ENCODE measurements at places on chromosomes 1 and 21. TPM values are rescaled to one million over a fixed set of nuclear protein-coding genes. Genes with fewer than 3 reads are reported as not detected.

Gene STYXL2
- total RNA-seq, result not detected

Gene GPR37L1
- total RNA-seq, result not detected

Gene SPAG17
- total RNA-seq, result not detected

Gene IL20
- total RNA-seq, result not detected

Gene MMEL1
- 1.4 TPM for total RNA-seq

GRCh38 chr1:12040457-12041051 is 21.3 kb downstream of the MIIP start:
- DNase-seq, result peak; percentile 60

DNA sequence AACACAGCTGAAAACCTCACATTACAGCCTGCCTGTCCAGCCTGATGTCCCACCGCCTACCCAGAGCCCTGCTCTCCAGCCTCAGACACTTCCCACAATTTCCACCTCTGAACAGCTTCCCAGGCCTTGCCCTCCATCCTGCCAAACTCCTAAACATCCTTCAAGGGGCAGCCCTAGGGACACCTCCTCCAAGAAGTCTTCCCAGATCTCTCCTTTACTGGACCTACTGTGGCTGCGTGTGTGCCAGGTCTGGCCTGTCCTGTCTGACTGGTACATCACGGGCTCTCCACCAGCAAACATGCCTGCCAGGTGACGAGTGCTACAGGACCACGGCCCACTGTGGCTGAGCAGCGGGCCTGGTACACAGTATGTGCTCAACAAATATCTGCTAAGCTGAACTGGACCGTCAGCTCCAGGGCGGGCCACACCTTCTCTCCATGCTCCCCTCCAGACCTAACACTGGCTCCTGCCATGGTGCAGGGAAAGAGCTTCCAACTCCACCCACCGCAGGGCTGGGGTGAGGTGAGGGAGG is 28.8 kb downstream of the CHD5 start:
- no peak for DNase-seq

GRCh38 chr1:27397110-27397509 is 4.7 kb downstream of the GPR3 start:
- DNase-seq, result no peak

- DNase-seq, result peak; percentile 42
Measured at GRCh38 chr1:109910963-109911798, 532 bp downstream of the CSF1 start.

GRCh38 chr21:44425895-44426662 is 29.2 kb upstream of the LRRC3 start:
- DNase-seq, result no peak

GRCh38 chr1:177755851-177756560 is 213.9 kb downstream of the SEC16B start:
- DNase-seq, result no peak

DNA sequence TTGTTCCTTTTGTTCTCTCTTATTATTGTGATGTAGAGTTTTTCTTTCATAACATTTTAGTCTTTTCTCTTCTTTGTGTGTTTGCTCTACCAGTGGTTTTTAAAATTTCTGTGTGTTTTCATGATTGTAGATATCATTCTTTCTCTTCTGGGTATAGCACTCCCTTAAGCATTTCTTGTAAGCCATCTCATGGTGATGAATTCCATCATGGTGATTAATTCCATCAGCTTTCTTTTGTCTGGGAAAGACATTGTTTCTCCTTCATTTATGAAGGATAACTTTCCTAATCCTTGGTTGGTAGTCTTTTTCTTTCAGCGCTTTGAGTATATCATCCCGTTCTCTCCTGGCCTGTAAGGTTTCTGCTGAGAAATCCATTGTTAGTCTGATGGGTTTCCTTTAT is 22.7 kb downstream of the CD55 start:
- no peak for DNase-seq

All from activated CD4-positive, alpha-beta T cell treated with anti-CD3 and anti-CD28 coated beads for 36 hours (primary cell).